Left forelimb (tissue), 1 donor: ENCODE measurements at places on chromosomes 5 and 9.
A peak's percentile ranks its signal among the peaks of the same experiment; 100 is the strongest.

- DNase-seq = no peak
These were observed 1111.8 kb upstream of the ACO1 start for GRCh38 chr9:31272456-31273295.

- DNase-seq = no peak
These were observed 12.3 kb downstream of the TLE4 start for GRCh38 chr9:79583952-79584654.

- DNase-seq = no peak
These were observed 18.1 kb downstream of the IRF1 start for GRCh38 chr5:132472431-132472830.

- peak; percentile 67 for DNase-seq
These were observed 1640.9 kb upstream of the C9orf72 start for GRCh38 chr9:29214154-29214689.

- no peak for DNase-seq
These were observed 74.1 kb upstream of the GHR start for GRCh38 chr5:42349163-42349562.

- no peak for DNase-seq
These were observed 337.1 kb downstream of the GADD45G start for GRCh38 chr9:89941875-89942274.

- no peak for DNase-seq
These were observed 796.1 kb downstream of the CDH12 start for GRCh38 chr5:22057012-22057411.

DNA sequence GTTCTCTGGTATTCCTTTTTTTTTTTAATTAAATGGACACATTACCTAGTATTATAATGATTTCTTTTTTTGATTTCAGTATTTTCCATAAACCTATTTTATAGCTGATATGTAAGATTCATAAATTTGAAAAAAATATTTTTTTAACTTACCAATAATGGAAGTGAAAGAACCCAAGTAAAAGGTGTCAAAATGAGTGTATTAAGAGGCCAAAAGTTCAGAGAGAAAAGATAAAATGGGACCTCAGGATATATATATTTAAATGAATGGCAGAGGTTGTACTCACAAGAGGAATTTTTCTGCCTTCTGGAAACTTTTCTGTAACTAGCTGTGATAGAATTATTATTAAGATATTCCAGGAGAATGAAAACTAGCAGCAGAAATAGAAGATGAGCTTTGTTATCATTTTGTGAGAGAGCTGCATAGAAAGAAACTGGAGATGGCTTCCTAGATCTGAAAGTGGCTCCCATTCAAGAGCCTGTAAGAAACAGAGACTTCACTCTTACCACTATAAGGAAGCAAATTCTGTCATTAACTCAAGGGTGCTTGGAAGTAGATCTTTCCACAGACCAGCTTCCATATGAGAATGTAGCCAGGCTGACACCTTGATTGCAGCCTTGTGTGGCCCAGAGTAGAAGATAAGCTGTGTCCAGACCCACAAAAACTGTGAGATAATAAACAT, 91.7 kb downstream of the MRPS30 start:
- no peak for DNase-seq

DNA sequence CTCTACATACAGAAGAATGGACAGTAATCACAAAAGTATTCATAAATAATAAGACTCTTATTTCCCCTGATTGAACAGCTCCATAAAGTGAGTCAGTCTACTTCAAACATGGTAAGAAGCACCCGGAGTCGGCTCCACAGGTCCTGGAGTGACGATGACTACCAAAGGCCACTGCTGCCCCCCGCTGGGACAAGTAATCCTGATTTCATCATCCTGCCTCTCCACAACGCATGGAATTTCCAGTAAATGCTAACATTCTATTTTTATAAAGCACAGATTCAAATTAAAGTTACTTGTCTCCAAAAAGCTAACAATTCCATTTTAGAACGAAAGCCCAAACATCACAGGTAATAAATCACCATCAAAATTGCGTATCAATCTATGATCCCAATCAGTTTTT, 16.2 kb downstream of the ATPSCKMT start:
- DNase-seq = no peak

- DNase-seq = no peak
These were observed 96.7 kb downstream of the SUSD1 start for GRCh38 chr9:112078432-112078831.

GRCh38 chr9:135144581-135145170, 57.2 kb downstream of the OLFM1 start:
- DNase-seq = no peak

GRCh38 chr9:131801810-131802209, 61.9 kb upstream of the RAPGEF1 start:
- DNase-seq = no peak

DNA sequence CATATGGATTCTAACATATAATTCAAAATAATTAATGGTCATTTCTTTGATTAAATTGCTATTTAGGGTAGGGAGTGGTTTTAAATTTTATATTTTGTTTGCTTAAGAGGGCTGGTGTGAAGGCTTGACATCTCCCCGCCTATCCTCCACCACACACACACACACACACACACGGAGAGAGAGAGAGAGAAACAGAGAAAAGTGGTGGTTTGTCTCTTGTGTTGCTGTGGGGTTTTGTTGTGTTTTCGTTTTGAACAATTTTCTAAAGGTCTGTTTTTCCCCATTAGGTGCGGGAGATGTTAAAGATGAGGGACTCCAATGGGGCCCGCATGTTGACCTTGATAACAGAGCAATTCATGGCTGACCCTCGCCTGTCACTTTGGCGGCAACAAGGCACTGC, 161.9 kb downstream of the ZSWIM6 start:
- no peak for DNase-seq

DNA sequence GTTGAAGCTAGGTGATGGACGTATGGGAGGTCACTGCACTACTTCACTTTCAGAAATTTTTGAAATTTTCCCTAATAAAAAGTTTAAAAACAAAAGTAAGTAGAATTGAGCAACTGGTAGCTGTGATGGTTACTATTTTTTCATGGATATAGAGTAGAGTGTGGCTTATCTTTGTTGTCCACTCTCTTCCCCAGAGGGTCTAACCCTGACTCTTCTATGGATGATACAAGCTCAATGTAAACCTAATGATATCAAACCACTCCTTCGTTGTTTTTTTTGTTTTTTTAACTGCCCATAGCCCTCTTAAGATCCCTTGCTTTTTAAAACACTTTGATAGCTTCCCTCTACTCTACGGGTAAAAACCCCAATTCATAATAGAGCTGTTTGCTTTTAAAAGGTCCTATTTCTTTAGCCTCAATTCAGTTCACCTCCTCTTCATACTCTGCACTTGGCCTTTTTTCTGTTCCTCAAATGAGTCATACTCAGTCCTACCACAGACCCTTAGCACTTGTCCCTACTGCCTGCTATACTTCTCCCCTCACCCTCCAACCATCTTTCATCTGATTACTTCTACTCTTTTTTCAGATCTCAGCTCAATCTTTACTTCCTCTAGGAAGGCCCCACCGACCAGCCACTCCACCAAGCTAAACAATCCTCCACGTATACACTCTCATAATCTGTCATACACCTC, 2.6 kb downstream of the HDAC3 start:
- DNase-seq = no peak

DNA sequence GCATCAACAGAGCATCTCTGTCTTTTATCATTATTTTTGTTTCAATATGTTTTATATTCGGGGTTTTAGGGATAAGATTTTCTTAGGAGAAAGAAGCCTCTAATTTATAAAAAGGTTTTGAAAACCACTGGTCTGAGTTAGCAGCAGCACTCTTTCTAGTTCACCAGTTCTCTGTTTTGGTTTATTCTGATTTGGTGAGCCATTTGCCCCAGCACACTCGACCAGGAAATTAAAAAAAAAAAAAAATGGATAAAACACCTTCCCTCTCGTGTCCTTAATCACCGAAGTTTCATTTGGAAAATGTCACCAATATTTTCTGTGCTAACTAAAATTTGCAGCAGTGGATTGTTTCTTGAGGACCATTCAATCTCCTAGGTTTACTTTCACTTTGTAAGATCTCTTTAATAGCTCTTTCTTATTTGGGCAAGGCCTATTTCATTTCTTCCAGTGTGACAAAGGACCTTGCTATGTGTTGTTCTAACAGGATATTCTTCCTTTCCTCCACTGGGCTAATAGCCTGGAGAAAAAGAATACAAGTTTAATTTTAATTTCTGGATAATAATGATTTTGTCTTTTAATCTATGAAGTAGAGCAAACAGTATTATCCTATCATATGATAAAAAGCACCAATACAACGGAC, 57.8 kb upstream of the ANXA1 start:
- no peak for DNase-seq

DNA sequence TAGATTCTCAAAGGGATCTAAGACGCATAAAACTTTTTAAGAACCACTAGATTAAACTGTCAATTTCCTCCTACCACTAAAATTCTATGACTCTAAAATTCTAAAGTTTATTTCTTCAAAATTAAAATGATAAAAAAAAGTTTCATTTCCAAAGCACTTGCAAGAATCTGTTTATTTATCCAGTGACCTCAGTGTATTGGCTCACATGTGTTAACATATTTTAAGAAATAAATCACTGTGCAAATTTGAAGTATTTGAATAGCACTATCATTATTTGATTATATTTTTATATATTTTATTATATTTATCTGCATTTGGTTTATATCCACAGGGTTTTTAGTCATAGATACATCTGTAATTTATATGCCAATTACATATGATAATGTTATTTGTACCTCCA, 62.2 kb upstream of the SLC12A2 start:
- no peak for DNase-seq

- no peak for DNase-seq
These were observed 274.2 kb upstream of the TARS1 start for GRCh38 chr5:33166522-33166921.

GRCh38 chr5:169599451-169599850, 15.9 kb downstream of the SPDL1 start:
- DNase-seq = no peak

- DNase-seq = no peak
These were observed 266.8 kb downstream of the ARHGEF28 start for GRCh38 chr5:73892806-73893205.

- DNase-seq = no peak
These were observed 11.6 kb downstream of the RPL37 start for GRCh38 chr5:40823459-40823858.

DNA sequence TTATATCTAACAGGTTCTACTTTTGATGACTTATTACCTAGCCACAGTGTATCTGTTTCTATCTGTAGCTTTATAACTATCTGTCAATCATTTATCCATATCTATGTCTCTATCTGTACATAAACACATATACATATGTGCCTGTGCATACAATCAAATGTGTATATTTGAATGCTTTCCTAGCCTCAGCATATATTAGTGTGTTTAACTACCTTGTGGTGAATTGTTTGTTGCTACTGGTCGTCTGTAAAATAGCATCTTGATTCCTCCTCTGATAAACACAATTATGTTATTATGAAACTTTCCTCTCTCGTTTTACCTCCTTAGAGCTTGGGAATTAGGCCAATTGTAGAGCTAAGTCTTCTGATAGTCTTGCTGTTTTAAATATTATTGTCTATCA, 44.4 kb downstream of the PARP8 start:
- no peak for DNase-seq

GRCh38 chr5:150582241-150583109, 58.0 kb upstream of the SYNPO start:
- peak; percentile 87 for DNase-seq

DNA sequence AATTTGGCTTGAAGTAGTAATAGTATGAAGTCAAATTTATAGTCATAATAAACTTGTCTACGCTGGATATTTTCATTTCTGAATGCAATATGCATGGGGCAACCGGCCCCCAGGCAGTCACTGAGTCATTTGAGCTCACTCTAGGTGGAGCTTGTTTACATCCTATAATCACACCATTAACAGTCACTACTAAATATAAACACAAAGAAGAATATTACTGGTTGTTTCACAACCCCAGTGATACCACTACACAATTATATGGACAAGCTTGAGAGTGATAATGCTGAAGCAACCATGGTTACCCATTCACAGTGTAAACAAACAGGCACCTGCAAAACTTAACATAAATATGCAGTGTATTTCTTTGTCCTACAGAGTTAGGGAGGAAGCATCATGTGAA, 68.7 kb downstream of the MARCHF3 start:
- no peak for DNase-seq

DNA sequence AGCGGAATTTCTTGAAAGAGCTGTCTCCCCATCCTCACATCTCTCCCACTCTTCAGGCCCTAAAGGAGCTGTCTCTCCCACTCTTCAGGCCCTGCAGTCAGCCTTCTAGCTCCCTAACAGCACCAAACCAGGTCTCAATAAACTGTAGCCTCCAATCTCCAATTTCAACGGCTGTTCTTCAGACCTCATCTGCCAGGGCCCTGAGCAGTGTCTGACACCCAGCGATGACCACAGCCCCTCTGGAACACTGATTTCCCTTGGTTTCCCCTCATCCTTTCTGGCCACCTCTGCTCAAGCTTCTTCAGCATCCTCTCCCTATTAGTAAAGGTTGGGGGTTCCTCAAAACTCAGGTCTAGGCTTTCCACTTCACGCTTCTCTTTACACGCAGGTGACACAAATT, 1.6 kb upstream of the P4HA2 start:
- DNase-seq = peak; percentile 11

DNA sequence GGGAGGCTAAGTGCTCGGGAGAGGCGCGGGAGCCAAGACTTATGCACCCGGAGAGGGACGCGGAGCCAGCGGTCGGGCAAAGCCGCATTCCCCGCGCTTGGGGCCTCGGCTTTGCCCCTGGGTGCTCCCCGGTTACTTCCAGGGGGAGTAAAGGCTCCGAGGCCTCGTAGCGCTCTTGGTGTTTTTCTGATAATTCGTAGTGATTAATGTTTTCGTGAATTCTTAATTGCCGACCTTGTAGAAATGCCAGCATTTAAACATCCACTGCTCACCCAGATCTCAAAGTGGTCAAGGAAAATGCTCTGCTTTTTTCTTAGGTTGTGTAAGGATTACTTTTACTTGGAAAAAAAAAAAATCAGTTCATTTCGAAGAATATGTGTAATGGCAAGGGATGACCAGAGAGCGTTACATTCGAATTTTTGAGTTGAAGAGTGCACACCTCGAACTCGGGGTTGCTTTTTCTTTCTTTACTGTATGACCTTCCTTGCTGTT, 654 bp upstream of the TUT7 start:
- no peak for DNase-seq

DNA sequence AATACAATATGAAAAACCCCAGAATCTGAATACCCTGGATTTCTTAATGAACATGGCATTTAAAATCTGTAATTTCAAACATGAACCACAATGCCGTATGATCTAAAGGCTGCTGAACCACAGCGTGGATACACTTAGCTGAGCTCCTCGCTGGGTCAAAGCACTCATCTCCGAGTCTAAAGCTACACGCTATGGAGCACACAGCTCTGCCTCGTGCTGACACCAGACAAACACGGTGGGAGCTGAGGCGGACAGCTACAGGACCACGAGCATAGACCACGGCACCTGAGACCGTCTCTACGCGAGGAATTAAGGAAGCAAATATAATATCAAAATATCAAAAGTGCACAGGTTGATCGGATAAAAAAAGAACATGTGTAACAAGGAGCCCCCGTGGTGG, 42.8 kb upstream of the IPPK start:
- no peak for DNase-seq
